ENCODE measurements at places on chromosomes 13 and 19.

DNA sequence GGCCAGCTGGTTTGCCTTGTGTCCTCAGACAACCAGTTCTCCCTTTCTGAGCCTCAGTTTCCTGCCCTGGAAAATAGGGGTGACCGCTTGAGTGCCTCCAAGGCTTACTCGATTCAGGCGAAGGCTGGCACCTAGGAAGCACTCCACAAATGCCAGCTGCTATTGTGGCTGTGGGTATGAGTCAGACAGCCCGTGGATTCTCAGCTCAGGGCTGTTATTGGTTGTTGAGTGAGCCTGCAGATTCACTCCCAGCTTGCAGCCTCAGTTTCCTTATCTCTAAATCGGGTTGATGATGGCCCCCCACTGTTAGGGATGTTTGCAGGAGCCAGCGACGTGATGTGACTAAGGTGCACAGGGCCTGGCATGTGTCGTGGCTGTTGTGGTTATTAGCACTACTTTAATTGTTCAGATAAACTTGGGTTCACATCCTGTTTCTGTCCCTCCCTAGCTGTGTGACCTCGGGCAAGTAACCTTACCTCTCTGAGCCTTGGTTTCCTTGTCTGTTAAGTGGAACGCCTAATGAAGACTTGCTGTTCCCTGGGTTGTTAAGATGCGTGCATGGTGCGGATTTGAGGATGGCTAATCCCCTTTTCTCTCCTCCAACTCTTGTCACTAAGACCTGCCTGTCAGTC is 2.4 kb downstream of the MARK4 start:
- DNase-seq = no peak

DNA sequence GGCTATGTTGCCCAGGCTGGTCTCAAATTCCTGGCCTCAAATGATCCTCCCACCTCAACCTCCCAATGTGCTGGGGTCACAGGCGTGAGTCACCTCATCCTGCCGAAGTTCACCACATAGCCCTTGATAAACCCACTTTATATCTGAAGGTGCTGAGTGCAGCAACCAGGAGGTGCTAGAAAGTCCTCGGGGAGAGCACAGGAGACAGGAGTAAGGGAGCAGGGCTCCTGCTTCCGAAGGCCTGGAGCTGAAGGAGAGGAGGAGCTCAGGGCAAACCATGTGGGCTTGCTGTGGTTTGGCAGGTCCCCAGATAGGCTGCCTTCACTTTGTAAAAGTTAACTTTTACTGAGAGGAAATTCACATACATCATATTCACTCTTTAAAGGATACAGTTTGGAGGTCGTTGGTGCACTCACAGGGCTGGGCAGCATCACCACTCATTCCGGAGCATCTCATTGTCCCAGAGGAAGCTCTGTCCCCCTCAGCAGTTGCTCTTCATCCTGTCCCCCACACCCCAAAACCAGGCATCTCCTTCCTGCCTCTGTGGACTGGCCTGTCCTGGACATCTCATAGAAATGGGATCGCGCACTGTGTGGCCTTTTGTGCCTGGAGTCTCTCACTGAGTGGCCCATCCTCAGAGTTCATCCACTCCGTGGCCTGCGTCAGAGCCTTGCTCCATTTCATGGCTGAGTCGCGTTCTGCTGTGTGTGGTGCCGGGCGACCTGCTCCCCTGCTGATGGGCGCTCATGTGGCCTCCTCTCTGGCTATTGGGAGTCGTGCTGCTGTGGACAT is 49.5 kb downstream of the KDM4B start:
- no peak for DNase-seq

DNA sequence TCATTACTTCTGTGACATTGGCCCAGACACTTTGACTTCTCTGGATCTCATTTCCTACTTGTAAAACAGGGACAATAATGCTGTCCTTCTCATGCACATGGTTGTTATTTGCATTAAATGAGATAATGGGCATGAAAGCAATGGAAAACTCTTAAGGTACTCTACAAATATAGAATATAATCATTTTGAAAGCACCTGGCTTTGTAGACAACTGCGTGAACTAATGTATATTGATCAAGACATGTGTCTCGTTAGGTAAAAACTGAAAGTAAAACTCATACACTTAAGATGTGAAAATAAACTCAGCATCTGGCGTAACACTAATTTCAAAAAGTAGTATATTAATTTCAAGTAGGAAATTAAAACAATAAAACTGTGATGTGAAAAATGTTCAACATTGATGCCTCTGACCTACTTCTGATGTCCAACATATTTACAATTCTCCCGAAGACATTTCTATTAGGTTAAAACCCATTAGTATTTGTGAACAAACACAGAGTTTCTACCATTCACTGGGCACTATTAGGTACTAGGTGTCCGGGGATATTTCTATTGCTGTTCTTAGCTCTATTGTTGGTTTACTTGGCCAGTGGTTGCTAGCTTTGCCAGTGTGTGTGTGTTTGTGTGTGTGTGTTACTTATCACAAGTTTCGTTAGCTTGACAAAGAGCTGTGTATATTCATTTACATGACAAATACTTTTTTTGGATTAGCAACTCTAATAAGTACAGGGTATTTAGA is 220.5 kb downstream of the KCNRG start:
- DNase-seq = no peak

DNA sequence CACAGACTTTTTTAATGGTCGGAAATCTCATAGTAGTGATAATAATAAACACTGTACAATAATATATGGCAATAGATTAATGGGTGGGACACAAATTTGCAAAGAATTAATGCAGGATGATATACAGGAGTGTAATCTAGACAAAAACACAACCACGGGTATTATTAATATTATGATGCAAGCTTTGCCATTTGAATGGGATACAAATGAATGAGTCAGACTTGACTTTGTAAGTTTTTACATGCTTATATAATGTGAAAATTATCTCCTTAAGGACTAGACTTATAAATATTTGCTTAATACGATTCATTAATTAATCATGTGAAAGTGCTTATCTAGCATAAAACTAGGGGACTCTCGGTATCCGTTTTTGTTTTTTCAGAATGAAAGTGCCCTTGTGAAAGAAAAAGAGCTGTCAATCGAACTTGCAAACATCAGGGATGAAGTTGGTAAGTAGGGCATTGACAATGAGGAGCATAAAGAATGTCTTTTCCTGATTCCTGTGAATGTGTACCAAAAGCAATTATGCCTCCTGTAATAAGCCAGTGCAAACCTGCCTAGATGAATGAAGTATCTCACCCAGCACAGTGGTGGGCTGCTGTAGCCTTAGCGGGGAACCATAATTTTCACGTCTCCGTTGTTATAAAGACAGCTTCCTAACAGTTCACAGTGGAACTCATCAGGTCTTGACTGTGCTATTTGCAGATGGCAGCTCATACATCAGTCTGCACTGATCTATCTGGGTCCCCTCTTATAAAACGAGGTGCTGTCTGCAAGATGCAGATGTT is 155.7 kb downstream of the SLC7A1 start:
- no peak for DNase-seq

- DNase-seq = no peak
Measured at GRCh38 chr13:29564818-29565217, 30.7 kb downstream of the SLC7A1 start.

DNA sequence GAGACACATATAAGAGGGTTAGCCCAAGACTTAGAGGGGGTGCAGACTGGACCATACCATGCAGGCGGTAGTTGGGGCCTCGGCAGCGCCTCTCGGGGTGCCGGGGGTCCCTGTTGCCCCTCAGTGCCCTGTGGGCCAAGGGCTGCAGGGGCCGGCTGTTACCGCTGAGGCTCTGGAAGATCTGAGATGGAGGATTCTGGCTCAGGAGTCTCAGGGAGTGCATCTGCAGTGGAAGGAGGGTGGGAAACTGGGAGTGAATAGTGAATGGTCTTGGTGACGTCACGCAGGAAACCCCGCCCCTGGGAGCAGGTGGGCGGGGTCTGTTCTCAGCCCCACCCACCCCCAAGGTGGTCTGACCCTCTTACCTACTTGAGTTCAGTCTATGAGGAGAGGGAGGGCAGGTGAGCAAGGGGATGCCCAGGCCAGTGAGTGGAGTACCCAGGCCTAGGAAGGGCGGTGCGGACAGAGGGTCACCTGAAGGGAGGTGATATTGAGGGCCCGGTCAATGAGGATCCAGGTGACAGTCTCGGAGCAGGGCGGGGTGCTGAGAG is 1.7 kb upstream of the DBP start:
- DNase-seq = no peak

DNA sequence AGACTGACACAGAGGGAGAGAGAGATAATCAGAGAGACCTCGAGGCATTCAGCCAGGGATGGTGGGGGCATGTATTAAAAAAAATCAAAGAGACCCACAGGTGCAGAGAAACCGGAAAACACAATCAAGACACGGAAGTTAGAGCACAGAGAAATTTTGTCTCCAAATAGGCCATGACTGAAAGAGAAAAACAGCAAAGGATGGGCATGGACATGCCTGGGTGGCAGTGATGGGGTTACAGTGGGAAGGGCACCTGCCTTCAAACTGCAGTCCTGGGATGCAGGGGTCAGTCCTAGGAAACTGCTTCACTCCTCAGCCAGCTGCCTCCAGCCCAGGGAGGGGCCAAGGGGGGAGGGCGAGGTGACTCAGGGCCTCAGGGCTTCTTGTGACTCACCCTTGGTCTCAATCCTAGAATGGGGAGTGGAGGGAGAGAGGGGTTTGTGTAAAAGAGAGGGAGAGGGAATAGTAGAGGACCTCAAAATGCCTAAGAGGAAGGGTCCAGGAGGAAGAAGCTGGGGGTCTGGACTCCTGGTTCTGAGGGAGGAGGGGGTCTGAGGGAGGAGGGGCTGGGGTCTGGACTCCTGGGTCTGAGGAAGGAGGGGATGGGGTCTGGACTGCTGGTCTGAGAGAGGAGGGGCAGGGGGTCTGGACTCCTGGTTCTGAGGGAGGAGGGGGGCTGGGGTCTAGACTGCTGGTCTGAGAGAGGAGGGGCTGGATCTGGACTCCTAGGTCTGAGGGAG is 3.6 kb upstream of the KCNN4 start:
- no peak for DNase-seq

GRCh38 chr19:12886651-12886968 is 391 bp downstream of the KLF1 start:
- DNase-seq = no peak

- no peak for DNase-seq
Measured at GRCh38 chr19:34336781-34337271, 28.2 kb upstream of the GPI start.

DNA sequence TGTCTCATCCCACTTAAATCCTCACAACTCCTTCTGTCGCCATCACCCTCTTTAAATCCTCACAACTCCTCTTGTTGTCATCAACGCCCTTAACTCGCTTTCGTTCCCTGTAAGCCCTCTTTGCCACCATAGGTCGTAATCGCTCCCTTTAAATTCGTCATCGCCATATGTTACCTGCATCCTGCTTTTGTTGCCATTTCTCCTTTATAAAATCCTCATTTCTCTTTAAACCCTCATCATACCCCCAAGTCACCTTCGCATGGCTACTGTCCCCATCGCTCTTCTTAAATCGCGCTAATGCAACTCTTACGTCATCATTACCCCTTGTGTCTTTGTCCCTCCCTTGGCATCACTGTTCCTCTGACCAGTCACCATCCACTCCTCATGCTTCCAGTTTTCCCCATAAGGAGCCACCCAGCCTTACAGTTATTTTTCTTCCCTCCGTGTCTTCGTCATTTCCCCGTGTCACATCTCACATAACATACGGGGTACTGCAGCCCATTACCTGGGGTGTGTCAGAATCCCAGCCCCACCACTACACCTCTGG is 539 bp downstream of the PLD3 start:
- no peak for DNase-seq

DNA sequence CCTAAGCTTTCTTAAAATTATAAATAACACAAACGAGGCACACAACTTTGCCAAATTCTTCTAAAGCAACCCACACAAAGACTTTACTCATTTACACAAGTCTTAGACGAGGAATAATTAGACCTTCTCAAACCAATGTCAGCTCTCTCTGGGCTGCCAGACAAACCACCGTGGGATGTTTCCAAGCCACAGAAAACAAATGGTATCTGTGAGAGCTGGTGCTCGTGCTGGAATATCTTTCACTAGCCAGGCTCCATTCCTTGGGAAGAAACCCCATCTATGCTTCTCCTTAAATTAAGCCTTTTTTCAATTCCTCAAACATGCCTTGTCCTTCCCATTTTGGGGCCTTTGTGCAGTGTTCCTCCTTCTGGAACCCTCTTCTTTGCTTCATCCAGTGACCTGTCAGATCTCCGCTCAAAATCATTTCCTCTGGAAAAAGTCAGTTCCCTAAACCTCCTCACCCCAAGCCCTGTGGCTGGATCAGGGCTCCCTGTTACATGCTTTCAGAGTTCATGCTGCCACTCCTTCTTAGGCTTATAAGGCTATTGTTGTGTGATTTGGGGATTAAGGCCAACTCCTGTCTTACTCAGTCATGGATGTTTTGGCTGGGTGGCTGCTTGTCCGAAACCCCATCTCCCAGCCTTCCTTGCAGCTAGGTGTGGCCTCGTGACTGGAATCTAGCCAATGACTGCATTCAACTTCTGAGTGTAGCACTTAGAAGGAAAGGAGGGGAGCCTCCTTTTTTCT is 64.2 kb upstream of the GTF2F2 start:
- no peak for DNase-seq

GRCh38 chr19:6602729-6603114 is 11.8 kb upstream of the CD70 start:
- DNase-seq = no peak

- DNase-seq = no peak
Measured at GRCh38 chr13:46570273-46570672, 17.3 kb downstream of the LRCH1 start.

DNA sequence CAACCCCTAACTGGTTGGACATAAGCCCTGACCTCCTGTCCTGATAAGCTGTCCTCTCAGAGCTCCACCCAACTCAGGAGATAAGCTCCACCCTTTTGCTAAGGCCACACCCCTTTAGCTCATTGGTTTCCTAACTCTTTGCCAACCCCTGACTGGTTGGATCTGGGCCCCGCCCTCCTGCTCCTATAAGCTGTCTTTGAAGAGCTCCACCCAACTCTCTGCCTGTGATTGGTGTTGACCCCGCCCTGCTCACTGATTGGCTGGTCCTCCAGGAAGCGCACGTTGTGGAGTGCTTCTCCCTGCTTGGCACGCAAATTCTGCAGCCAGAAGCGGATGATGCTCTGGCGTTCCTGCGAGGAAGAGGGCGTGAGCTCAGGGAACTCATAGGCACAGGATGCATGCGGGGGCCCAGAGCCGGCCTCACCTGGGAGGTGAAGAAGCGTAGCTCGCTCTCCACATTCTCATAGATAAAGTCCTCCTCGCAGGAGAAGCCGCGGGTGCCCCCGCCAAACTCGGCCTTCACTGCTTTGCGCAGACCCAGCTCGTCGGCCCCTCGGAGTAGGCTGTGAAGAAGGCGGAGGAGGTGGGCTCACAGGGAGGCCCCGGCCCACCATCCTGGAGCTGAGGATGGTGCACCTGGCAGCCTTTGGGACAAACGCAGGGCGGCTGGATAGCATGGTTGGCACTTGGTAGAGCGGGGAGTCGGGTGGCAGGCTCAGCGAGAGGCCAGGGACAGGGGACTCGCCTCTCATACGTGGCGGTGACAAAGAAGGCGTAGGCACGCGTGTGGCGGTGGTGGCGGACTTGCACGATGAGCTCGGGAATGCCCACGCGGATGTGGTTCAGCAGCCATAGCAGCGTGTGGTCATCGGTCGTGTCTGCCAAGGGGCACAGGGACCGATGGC is 1.7 kb downstream of the ANO8 start:
- no peak for DNase-seq

Measured in NCI-H1417 treated with DMSO at 0.1 percent for 48 hours (cell line).